ENCODE measurements at places on chromosomes 4 and X.

GRCh38 chr4:21738821-21739220, 209.8 kb downstream of the KCNIP4 start:
- no peak for DNase-seq

DNA sequence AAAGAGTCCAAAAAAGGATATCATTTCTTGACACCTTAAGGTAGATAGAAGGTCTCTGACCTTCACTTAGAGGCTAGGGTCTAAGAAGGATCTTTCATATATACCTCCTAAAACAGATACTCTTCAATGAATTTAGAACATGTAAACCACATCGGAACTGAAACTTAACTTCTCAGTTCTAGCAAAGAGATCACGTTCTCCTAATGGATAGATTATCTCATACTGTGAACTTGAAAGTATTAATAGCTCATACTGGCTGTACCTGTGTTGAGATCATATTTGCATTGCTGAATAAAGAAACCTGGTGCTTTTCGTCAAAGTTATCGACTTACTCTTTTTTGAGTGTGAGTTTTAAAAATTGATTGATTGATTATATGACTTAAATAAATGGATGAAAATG, 353.8 kb downstream of the EPHA5 start:
- no peak for DNase-seq

DNA sequence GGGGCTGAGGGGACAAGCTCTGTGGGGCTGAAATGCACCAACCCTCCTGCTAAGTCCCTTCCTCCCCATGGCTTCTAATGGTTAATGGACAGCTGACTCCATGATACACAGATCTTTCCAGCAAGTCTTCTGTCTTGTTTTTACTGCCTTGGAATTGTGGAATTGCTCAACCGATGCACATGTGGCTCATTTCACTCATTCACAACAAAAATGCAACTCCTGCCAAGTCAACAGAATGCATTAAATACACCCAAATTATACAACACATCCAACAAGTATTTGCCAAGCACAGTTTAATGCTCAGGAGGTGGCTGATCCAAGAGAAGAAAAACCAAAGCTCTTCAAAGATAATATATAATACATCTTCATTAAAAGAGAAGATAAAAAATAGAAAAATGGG, 61.9 kb upstream of the PAGE4 start:
- DNase-seq = no peak

- peak; percentile 21 for DNase-seq
Measured at GRCh38 chrX:146278381-146278780, 460.8 kb downstream of the SLITRK2 start.

DNA sequence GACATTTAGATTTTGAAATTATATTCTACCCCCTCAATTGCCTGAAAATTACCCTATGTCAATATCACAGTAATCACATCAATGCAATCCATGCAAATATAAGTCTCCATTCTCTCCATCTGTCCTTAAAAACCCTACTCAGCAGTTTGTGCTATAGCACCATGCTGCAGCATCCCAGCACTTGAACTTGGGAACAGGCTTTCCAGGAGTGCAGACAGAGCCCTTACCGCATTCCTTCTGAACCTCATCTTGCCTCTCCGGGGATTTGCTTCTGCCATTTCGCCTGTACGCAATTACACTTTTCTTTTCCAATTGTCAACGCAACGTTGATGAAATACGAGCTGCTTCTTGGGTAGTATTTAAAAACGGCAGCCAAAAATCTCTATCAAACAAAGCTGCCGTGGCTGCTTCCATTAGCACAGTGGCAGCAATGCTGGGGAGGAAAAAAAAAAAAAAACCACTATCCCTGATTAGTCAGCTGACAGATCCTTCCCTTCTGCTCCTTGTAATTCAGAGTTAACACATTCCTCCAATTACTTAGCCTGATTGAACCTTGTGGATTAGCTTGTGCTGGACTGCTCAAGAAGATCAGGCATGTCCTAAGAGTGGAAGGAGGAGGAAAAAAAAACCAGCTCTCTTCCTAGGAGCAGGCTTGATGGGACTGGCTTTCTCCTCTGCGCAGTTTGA, 65.6 kb downstream of the MCF2 start:
- DNase-seq = no peak

- no peak for DNase-seq
Measured at GRCh38 chrX:24334461-24334860, 20.6 kb upstream of the SUPT20HL2 start.

DNA sequence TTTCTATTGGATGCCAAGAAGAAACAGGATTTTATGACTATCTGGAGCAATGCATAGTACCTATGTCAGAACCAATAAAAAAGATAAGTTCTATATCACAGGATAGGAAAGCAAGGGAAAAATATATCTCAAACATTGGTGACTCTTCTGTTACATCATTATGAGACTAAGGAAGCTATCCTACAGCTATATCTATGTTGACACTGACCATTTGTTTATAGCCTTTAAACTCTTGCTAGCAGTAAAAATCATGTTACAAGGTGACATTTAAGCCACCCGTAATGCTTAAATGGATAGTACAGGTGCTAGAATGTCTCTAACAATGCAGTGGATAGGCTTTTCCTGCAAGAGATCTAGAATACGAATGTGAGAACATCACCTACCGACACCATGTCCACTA, 28.6 kb upstream of the EPGN start:
- DNase-seq = no peak

DNA sequence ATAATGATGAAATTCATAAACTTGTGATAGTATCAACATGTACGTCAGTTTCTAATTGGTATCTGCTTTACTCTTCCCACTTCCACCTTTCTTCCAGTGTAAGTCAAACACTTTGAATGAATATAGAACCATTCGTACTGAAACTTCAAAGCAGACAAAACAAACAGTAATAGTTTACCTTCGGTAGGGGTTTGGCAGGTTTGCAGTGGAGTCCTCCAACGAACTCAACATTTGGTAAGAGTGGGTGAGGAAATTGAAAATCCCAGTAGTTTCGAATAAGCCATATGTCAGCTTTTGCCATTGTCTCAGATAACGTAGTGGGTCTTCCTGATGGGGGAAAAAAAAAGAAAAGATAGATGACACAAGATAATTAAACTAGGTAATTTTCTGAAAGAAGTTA, 2.2 kb downstream of the UGT2B4 start:
- DNase-seq = no peak

GRCh38 chrX:22748093-22748999, 251.4 kb upstream of the DDX53 start:
- peak; percentile 67 for DNase-seq

DNA sequence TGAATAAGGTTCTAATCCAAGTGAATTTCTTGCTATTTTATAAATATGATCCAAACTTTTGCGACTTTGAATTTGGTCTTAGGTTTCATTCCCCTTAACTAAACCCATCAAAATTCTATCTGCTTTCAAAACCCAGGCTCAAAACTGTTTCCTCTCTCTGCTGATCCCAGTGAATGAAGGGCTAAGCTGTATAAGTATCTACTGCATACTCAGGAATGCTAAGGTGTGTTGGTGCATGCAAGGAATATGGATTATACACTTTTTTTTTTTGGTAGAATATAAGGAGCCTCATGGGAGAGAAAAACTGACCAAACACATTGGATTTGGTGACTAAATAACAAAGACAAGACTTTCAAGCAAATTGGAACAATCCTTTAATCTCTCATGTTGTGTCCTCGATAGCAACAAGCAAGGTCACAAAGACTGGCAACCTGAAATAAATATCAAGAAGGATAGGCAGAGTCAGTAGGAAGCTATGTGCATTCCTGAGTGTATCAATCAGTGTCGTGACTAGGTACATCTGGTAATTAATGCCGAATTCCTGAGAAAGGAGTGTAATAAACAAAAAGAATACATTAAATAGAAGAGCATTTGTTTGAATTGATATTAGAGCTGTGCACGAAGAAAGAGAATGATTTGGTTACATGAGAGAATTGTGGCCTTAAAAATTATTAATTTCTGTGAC, 74.3 kb upstream of the KCTD8 start:
- no peak for DNase-seq

DNA sequence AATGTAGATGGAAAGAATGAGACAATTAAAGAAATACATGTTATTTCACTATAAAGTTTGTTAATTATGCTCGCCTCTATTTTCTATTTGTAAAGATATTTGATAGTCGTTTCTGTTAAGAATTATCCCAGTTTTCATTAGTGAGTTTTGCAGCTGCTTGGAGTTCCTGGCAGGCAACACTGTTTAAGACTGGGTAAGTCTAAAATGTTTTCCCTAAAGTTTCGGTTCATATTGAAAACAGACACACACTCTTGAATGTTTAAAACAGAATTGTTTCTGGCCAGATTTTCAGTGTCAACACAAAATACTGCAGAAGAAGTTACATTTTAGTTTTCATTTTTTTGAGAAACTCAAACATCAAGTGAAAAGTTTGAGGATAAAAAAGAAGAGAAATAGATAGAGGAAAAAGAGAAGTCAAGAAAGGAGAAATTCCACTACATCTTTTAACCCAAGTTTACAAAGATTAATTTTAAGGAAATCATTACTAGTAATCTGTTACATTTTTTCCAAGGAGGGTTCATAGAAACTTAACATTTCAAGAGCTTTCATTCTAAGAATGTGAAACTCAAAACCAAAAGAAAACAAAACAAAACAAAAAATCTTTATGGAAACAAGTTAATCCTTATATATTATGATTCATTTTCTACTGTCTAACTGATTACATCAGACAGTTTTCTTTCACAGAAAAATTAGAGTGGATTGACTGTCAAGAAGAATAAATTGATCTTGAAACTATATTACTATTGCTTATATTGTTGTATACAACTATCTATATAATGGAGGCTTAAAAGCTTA, 305.5 kb downstream of the FAT4 start:
- DNase-seq = no peak

DNA sequence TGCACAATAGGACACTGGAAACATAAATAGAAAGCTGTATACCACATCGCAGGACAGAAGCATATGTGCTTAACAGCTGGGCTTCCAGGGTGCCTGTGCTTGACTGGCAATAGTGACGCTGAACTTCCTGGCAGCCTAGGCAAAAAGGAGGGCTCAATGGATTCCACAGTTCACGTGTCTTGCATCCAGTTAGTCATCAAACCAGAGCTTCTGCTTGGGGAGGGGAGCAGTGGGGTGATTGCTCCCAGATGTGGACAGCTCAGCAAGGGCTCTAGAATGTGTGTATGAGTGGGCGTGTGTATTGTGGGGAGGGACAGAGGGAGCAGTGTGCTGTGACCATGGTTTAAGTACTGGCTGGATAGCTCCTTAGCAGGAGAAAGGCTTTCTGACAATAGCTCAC, 2.3 kb downstream of the PRRG3 start:
- no peak for DNase-seq

DNA sequence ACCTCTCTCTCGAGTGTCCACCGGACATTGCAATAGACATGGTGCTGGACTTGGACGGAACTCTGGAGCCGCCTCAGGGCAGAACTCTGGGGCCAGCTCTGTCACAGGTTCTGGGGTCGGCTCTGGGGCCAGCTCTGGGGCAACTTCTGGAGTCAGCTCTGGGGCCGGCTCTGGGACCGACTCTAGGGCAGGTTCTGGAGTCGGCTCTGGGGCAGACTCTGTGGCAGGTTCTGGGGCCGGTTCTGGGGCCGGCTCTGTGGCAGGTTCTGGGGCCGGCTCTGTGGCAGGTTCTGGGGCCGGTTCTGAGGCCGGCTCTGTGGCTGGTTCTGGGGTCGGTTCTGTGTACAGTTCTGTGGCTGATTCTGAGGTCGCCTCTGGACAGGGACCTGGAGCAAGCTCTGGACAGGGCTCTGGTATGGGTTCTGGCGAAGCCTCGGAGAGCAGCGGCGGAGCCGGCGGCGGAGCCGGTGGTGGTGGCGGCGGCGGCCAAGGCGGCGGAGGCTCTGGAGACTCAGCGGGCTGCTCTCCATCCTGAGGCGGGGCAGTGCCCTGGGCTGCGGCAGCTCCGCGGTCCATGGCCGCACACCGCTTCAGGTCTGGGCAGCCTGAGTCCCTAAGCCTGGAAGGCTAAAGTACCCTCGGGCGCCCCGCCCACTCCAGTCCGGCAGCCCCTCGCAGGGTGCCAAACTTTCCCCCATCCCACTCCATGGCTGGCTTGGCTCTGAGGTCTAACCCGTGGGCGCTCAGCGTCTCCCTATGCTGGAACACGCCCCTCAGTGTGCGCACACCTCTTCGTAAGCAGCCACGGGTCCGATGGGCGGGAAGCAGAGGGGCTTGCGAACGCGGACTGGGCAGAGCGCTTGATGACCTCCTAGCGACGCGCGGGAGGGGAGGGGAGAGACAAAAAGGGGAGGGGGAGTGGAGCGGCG, at the start of gene DGKK:
DGKK (minus strand) TSS at position 723 of the 929 bp plus-strand sequence; CDS start at position 576, 147 bp downstream.
- DNase-seq = peak; percentile 49

- DNase-seq = no peak
Measured at GRCh38 chrX:106742805-106743204, 16.3 kb downstream of the RNF128 start.

DNA sequence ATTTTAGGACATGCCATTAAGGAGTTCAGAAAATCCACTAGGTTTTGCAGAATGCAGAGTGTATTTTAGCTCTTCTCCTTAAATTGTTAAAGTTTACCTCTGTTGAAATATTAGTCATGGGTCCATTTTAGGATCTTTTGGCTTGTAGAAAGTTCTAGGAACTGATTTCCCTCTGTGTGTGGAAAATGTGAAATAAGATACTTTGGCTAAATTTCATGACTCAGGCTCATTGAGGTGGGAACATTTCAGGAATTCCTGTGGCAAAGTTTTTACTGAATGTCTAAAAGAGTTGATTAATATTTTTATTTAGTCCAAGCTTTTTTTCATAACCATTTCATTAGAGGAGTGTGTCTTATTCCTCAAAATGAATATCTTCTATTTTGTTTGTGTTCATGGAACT, 7.0 kb downstream of the FHIP1A start:
- DNase-seq = no peak

DNA sequence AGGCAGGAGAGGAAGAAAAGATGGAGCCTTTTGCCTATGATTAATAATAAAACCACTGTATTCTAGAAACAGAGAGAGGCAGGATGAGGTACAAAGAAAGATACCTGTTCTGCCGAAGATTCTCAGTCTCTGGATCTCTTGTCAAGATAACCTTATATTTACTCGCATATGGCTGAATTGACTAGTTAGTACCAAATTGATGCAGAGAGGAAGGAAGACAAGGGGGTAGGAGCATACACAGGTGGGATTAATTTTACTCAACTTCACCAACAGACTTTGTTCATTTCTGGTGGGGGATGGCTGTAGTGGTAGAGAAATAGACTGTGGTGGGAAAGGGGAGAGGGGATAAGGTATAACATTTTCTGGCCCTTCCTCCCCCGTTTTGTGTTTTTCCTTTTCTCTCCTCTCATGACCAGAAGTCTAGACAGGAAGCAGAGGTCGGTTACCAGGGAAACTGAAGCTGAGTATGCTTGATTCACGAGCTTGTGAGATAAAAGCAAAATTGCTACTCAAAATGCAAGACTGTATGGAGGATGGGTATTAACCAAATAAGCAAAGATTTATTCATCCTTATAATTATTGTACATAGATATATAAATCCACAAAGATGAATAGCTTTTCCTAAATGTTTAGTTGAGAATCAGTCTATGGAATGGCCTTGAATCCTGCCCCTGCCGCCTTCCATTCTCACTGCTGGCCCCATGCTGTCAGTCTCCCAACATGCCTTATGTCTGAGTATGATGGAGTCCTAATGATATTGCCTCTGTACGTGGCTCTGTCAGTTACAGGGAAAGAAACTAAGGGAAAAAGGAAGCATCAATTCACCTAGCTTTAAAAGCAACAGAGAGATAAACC, 17.8 kb upstream of the PAGE2B start:
- DNase-seq = peak; percentile 69

Data from NCI-H1092 treated with DMSO at 0.1 percent for 48 hours (cell line).